T-cell (primary cell): ENCODE measurements at places on chromosomes 12 and 14. TPM values are rescaled to one million over a fixed set of nuclear protein-coding genes. Genes with fewer than 3 reads are reported as not detected.

- no peaks in the 10 kb centered on the region for H3K4me1 ChIP-seq
- no peak overlapping the region for H3K27ac ChIP-seq
- H3K27me3 ChIP-seq = no peaks in the 10 kb centered on the region
- H3K36me3 ChIP-seq = no peaks in the 10 kb centered on the region
- no peak for DNase-seq
- no peak overlapping the region for H3K4me3 ChIP-seq
Observed at GRCh38 chr12:10940389-10940788, 1.3 kb upstream of the TAS2R14 start.

DNA sequence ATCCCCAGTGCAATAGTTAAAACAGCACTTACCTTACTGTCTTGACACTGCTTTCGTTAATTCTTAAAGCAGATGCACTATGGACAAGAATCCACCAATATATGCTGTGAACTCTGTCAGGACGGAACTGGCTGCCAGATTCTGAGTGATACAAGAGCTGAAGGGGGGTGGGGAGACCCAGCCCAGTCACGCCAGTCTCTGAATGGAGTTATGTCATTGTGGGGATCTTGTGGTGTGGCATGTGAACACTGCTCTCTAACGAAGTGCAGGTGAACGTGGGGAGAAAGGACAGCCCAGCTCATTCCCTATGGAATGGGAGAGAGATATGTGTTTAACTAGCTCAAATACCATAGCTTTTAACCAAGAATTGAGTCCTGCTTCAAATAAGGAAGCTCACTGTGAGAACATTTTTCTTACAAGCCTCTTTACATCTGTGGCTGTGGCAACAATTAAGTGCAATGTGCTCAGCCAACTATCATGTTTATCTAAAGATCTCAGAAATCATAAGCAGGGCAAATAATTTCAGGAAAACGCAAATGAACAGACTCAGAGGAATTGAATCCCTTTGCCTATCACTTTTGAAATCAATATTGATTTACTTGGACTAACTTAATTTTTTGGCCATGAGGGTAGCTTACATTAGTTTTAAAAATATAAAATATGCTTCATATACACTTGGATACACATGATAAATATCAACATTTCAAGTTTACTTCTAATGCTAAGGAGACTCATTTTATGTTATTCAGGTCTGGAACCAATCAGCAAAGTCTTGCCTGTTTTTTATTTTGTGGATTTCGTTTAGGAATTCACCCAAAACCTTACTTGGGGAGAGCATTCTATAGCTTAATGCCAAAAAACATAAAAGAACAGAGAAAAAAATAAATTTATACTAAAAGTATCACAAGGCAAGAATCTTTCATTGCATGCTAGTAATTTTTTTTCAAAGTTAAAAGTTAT is at the start of gene LUM:
Gene LUM (minus strand): TSS at position 129 of the 960 bp plus-strand sequence. CDS start 2,515 bp downstream, outside the sequence.
- no peaks in the 10 kb centered on the region for H3K36me3 ChIP-seq
- no peak within 1 kb of the TSS for H3K27ac ChIP-seq
- DNase-seq = no peak
- H3K27me3 ChIP-seq = no peaks in the 10 kb centered on the region

GRCh38 chr14:52064174-52064573 is 4.7 kb downstream of the NID2 start:
- peaks cover 20% of the 10 kb centered on the region for H3K27me3 ChIP-seq
- H3K4me1 ChIP-seq = peaks cover 8% of the 10 kb centered on the region
- no peaks in the 10 kb centered on the region for H3K36me3 ChIP-seq
- H3K27ac ChIP-seq = no peak overlapping the region

DNA sequence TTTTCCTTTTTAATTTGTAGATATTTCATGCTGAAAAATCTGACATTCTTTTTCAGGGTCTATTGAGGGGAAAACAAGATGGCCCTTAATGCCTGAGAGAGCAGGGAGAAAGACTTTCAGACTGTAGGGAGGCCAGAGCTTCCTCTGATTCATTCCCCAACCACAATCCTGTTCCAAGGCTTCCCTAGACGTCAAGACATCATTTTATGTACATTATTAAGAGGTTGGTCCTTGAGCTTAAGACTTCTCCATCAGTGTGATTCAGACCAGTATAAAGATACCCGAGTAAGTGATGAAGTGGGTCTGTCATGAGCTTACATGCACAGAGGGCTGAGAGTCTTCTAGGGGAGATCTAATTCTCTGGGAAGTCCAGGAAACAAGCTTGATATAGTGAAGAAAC is 57.3 kb downstream of the AVPR1A start:
- no peak overlapping the region for H3K27ac ChIP-seq
- no peak overlapping the region for H3K4me3 ChIP-seq
- no peak for DNase-seq
- no peaks in the 10 kb centered on the region for H3K36me3 ChIP-seq

- no peak for DNase-seq
- H3K27me3 ChIP-seq = no peaks in the 10 kb centered on the region
- H3K36me3 ChIP-seq = no peaks in the 10 kb centered on the region
- H3K4me3 ChIP-seq = no peak overlapping the region
Observed at GRCh38 chr12:94563286-94563685, 87.1 kb downstream of the TMCC3 start.

The C12orf50 gene
- 0.09 TPM for total RNA-seq
